ENCODE measurements at places on chromosomes 6 and 20.

DNA sequence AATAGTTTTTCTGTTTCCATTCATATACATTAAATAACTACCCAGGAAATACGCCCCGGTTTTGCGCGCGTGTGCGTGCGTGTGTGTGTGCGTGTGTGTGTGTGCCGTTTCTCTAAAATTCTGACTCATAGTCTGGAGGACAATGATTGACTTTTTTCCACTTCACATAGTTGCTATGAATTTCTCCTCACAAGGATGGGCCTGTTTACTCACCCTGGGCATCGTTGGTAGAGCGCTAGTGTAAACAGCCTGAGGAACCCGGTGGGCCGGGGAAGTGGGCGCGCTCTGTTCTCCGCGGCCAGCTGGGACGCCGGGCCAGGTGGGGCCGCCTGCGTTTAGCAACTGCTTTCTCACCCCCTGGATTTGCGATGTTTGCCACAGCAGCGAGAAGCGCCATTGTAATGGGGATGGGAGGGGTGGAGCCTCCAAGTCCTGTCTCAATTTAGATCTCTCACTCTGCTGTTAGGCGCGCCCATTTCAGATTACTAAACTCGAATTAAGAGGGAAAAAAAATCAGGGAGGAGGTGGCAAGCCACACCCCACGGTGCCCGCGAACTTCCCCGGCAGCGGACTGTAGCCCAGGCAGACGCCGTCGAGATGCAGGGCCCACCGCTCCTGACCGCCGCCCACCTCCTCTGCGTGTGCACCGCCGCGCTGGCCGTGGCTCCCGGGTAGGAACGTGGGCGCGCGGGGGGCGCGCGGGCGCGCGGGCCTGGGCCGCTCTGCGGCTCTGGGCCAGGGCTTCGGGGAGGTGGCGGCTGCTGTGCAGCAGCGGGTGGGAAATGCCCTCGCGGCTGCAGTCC is at the start of gene CD109:
TSS of gene CD109 (plus strand) at position 585 of the 803 bp plus-strand sequence. CDS start at position 598, 13 bp downstream.
- DNase-seq: peak; percentile 64

DNA sequence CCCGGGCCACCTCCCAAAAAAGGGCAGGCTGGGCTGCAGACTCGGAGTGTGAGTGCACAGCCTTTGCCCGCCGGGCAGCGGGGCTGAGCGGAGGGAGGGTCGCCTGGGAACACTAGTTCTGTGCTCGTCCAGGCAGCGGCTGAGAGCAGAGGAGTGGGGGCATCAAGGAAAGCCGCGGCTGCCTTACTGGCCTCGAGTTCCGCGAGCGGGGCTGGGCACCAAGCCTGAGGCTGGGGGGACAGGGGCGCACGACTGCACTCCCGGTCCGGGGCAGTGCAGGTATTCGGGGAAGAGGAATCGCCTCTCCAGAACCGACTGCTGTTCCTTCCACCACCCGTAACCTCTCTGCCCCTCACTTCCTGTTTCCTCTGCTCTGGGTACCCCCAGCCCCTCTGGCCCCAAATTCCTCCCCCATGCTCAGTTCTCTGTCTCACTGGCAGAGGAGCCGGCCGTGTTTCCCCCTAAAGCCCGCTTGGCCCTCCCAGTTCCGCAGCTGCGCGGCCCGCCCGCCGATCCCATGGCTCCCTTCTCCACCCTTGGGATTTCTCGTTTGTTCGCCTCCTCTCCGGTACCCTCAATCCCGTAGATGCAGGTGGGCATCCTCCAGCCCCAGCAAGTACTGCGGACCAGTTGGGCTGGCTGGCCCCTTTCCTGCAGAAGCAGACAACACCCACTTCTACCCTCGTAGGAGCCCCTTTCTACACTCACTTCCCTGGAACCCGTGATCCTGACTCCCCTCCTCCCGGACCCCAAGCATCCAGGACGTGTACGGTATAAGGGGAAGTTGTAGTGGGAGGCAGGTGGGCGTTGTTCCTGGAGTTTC is 5.1 kb downstream of the RING1 start:
- no peak for DNase-seq

DNA sequence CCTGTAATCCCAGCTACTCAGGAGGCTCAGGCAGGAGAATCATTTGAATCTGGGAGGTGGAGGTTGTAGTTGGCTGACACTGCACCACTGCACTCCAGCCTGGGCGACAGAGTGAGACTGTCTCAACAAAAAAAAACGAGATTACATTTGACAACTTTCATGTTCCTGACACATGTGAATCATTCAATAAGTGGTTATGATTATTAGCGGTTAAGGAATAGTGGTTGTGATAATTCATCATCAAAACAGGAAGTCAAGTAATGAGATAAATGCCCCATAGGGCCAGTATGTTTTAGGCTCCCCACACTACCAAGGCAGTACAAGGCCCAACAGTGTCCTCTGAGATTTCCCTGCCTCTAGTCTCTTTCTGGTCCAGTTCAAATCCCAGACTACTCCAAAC is 2.5 kb downstream of the HDDC2 start:
- DNase-seq: no peak

DNA sequence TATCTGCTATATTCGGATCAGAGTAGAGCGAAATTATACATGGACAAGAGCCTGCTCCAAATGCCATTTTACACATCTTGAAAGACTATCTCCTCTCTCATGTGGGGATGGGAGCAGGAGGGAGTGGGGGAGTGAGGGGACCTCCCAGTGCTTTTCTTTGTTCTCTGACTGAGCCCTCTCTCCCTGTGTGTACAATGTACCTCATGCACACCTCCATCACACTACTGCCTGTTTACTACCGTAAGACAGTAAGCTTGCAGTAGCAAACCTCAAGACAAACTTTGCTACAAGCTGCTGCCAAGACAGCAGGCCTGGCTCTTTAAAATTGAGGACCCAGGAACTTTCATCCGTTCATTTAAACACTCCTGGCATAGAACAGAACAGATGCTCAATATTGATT is 7.2 kb downstream of the NHSL1 start:
- no peak for DNase-seq

GRCh38 chr6:153623496-153623895 is 415.5 kb upstream of the OPRM1 start:
- DNase-seq: no peak

- DNase-seq: no peak
Measured at GRCh38 chr20:48649104-48649626, 178.6 kb downstream of the PREX1 start.

DNA sequence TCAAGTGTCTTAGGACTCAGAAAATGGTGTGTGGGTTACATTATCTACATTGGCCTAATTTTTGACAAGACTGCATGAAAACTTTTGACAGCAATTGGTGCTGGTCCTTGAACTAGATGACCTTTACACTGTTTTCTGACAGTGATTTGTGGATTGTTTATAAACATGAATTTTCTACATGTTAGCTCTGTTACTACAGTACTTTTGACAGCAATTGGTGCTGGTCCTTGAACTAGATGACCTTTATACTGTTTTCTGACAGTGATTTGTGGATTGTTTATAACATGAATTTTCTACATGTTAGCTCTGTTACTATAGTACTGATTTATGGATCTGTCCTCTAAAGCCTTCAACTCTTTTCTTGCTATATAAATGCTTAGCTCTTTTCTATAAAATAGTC is 16.7 kb downstream of the KCTD20 start:
- no peak for DNase-seq

GRCh38 chr6:158251565-158251964 is 60.7 kb upstream of the TULP4 start:
- no peak for DNase-seq

GRCh38 chr6:13334953-13335352 is 6.6 kb upstream of the TBC1D7 start:
- DNase-seq: no peak

DNA sequence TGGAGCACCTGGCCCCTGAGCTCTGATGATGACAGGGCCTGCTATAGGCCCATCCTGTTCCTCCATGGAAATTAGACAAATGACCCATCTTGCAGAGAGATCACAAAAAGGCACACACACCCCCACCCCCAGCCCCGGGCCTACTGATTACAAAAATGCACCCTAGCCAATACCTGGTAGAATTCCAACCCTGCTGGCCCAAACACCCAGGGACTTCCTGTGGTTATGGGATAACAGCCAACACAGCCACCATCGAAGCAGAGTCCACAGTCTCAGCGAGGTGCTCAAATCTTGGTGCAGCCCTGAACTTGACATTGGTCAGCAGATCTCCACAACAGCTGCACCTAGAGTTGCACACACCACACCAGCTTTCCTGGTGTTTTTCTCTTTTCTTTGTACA is 17.0 kb downstream of the NCR2 start:
- no peak for DNase-seq

- no peak for DNase-seq
Measured at GRCh38 chr20:62068997-62069396, 3.3 kb upstream of the TAF4 start.

Data from GM04504 (cell line).